C1 segment of cervical spinal cord (tissue), 14 donors: ENCODE measurements at places on chromosomes 3 and 15.

GRCh38 chr3:129315998-129316247, 37.3 kb downstream of the HMCES start:
- DNase-seq = no peak

GRCh38 chr15:57761562-57761961, 55.0 kb downstream of the POLR2M start:
- no peak for DNase-seq

GRCh38 chr3:73401059-73401458, 223.7 kb downstream of the PDZRN3 start:
- DNase-seq = no peak

DNA sequence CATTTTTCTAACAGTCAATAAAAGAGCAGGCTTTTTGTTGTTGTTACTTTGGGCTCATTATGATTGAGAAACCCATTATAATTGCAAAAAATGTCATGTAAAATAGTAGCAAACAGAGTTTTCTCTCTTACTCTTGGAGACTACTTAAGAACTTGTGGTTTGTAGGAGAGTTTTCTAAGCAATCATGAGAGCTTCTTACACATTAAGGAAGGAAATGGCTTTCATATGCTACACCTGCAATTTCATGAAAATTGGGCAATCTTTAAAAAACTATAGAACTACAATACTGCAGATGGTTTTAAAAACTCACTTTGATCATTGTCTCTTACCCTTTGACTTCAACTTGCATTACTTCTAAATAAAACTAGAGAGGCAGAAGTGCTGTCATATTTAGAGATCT, 701.8 kb downstream of the ZPLD1 start:
- no peak for DNase-seq

GRCh38 chr3:33490641-33491241, 50.5 kb upstream of the UBP1 start:
- DNase-seq = no peak

GRCh38 chr3:119395923-119396358, 67.5 kb downstream of the TMEM39A start:
- DNase-seq = no peak
